ENCODE measurements at places on chromosomes 1 and 21.

DNA sequence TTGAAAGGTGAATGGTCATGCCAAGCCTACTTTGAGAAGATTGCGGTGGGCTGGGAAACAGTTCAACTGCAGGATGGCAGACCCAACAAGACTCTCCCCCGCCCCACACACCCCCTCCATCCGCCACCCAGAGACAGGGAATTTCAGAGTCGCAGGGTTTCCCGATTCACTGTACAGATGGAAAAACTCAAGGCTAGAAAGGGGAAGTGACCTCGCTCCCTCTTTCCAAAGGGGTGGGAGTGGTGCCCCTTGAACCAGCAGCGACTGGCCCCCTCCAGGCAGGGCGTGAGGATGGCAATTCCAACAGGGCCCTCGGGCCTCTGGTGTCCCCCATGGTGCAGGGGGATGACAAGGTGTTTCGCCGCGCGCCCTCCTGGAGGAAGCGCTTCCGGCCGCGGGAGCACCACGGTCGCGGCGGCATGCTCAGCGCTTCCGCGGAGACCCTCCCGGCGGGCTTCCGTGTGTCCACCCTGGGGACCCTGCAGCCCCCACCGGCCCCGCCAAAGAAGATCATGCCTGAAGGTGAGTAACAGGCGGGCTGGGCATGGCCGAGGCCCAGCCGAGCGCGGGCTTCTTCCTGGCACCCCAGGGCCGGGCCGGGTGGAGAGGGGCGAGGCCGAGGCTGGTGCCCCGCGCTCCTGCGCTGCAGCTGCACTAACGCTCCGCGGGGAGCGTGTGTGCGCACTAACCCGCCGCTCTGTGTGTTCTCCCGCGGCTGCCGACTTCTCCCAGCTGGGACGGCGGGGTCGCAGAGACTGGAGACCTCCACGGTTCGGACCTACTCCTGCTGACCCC lies 10.4 kb downstream of the MYOG start:
- DNase-seq, result no peak

DNA sequence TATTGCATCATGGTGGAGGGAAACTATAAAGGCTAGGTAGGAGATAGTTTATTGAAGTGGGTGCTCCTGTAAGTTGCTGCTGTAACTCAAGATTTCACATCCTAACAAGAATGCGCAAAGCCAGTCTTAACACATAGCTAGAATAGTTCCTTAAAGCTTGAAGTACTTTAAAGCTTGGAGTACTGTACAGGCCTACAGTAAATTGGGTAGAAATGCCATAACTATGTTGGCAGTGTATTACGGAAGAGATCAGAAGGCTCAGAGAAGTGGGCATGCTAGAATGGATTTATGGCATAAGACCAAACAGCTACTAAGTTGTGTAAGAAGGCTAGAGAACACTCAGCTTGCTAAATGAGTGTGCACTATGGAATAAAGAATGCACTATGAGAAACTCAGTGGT lies 44.5 kb downstream of the DMRTA2 start:
- DNase-seq, result no peak

DNA sequence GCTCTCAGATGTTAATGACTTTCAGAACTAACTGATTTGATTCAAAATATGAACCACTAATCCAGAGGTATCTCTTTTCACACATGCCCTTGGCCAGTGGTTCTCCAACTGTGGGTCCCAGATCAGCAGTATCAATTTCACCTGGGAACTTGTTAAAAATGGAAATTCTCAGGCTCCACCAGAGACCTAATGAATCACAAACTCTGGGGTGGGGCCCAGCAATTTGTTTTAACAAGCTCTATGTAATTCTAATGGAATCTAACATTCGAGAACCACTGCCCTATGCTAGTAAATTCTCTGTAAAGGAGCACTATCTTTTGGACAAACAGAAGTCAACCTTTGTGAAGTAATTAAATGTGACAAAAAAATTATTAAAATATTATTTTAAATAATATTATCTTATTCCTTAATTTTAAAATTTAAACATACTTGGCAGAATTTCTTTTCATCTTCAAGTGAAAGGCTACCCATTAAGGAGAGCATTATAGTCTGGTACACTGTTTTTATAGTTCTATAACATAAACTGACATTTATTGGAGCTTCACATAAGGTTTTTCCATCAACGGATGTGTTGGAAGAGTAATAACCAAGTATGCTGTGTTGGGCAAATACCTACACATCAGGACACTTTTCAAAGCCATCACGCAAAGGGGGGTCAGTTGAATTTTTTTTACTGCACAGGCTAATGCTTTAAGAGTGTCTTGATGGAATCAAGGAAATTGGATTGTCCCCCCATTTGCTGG lies 130.4 kb downstream of the LHX4 start:
- DNase-seq, result no peak

GRCh38 chr1:165840423-165840822 lies 13.0 kb downstream of the UCK2 start:
- no peak for DNase-seq

DNA sequence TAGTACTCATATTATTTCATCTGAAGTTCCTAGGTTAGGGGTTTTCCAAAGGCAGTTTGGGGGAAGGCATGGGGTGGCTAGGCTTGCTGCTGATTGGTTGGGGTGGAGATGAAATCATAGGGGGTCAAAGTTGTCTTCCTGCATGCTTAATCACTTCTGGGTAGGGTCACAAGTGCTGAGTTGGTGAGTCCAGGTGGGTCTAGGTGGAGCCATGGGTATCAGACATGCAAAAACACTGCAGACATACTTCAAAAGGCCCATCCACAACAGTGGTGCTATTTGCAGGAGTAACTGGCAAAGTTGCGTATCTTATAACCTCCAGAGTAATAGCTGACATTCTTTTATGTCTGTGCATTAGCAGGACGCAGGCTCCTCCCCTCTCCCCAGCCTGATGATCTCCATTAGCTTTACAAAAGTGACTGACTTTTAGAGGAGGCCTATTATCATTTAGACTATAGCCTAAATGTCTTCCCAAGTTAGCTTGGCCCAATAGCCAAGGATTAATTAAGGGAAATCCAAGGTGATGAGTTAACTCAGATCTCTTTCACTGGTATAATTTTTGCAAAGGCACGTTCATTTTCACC lies 374.4 kb upstream of the PRMT6 start:
- no peak for DNase-seq

GRCh38 chr1:1573843-1574720 lies 581 bp downstream of the SSU72 start:
- DNase-seq, result peak; percentile 54

GRCh38 chr1:201298396-201299381 lies 15.4 kb downstream of the PKP1 start:
- no peak for DNase-seq

DNA sequence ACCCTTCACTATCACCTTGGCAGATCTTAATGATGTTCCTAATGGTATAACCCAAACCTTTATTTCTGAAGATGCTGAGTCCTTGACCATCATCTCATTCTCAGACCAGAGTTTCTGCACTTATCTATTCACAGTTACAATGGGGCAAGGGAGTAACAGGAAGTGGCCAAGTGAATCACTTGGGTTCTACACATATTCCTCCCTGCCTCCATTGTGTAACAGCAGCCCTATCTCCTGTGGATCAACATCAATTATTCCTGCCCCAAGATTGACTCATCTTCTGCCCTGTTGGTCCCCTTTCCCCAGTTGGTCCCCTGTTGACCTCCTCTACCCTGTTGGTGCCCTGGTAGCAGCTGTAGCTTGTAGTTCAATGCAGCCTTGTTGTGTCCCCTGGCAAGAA lies 10.3 kb upstream of the S100A7 start:
- DNase-seq, result no peak

GRCh38 chr1:214372092-214372491 lies 91.1 kb downstream of the SMYD2 start:
- DNase-seq, result no peak
